ENCODE measurements at places on chromosomes 11 and 22. TPM values are rescaled to one million over a fixed set of nuclear protein-coding genes. Genes with fewer than 3 reads are reported as not detected.

Gene RCN1
- total RNA-seq, result 24.0 TPM

Gene SLC22A12
- not detected for total RNA-seq

DNA sequence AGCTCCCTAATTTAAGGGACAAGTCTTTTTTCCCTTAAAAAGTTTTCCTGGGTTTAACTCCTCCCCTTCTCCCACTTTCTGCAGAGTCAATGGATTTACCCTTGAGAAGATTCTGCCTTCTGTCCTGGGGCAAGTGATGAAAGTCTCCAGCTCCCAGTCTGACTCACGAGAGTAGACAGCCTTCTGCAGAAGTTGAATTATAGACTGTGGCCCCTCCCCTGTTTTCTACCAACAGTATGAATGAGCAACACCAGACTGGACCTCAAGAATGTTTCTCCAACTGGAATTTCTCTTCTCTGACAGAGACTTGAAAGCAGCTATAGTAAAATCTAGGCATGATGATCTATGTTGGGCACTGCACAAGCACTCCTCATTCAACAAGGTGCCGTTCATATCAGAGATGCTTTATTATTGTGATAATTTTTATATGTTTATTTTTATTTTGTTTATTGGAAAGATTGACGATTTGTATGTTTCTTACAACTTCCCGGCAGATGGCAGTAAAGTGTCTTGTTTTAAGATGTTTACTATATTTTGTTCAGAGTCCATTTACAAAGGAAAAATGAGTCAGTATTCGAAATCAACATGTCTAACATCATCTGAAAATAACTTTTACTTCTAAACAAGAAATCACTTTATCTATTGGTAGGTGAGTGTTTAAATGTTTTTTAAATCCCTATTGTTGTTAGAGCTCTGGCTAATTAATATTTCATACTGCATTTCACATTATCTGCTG, 56.6 kb downstream of the LMO2 start:
- DNase-seq, result no peak

- no peak for DNase-seq
Measured at GRCh38 chr11:118079491-118079890, 2.6 kb downstream of the TMPRSS4 start.

DNA sequence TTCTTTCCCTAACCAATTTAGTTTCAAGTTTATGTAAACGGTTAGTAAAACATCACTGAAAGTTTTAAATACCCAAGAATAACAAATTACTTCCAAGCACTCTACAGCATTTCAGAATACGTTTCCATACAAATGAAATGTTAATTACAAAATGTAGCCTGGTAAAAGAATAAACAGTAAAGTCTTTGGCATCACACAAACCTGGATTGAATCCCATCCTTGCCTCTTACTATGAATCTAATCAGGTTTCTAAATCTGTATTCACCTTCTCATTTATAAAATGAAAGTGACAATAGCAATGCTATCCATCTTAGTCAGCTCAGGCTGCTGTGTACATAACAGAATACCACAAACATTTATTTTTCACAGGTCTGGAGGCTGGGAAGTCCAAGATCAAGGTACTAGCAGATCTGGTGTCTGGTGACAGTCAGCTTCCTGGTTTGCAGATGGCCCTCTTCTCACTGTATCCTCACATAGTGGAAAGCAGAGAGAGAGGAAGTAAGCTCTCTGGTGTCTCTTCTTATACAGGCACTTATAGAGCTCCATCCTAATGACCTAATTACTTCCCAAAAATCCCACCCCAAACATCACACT, 19.2 kb downstream of the FAM168A start:
- DNase-seq, result no peak

- DNase-seq, result no peak
Measured at GRCh38 chr11:65211293-65212105, 29.8 kb downstream of the CAPN1 start.

DNA sequence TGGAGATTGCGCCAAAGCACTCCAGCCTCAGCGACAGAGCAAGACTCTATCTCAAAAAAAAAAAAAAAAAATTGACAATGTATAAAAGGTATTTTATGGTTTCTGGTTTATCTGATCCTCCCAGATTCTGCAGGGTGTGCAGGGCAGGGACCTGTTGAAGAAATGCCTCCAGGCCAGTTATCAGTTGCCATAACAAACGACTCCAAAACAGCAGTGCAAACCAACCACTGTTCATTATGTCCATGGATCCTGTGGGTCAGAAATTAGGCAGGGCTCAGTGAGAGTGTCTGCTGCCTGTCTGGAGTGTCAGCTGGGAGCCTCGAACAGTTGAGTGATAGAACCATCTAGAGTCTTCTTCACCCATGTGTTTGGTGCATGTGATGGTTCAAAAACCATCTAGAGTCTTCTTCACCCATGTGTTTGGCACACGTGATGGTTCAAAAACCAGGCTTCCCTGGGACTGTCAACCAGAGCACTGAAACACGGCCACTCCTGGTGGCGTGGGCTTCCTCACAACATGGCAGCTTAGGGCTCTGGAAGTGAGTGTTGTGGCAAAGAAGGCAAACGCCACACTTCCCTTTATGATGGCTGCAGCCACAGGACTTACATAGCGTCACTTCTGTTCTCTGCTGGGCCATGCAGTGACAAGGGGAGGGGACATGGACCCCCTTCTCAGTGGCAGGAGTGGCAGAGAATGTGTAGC, 115.1 kb upstream of the CRYBB3 start:
- no peak for DNase-seq

- DNase-seq, result no peak
Measured at GRCh38 chr11:117146521-117146920, 2.4 kb downstream of the PAFAH1B2 start.

DNA sequence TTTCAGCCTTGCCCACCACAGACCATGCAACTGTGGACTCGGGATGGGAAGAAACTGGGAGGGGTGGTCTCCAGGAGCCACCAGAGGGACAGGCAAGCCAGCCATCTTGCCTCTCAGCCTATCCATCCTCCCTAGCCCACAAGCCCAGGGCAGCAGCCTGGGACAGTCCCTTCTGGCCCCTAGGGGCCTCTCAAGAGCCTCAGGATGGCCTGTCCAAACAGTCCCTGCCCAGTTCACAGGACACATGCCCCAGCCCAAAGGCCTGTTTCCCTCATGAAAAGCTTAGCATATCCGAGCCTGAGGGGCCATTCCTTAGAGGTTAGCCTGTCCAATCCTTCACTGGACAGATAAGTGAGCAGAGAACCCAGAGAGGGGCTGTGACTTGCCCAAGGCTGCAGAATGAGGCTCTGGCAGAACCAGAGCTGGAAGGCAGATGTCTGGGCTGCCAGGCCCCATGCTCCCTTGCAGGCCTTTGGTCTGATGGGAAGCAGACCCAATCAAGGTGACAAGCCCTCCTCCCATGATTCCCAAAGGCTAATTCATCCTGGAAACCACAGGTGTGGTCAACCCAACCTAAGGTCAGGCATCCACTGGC, 28.2 kb downstream of the LRRC10B start:
- DNase-seq, result no peak

GRCh38 chr11:67308031-67308866, 4.9 kb downstream of the SSH3 start:
- DNase-seq, result no peak

- DNase-seq, result no peak
Measured at GRCh38 chr11:56977314-56977713, 11.4 kb upstream of the OR5AK2 start.

DNA sequence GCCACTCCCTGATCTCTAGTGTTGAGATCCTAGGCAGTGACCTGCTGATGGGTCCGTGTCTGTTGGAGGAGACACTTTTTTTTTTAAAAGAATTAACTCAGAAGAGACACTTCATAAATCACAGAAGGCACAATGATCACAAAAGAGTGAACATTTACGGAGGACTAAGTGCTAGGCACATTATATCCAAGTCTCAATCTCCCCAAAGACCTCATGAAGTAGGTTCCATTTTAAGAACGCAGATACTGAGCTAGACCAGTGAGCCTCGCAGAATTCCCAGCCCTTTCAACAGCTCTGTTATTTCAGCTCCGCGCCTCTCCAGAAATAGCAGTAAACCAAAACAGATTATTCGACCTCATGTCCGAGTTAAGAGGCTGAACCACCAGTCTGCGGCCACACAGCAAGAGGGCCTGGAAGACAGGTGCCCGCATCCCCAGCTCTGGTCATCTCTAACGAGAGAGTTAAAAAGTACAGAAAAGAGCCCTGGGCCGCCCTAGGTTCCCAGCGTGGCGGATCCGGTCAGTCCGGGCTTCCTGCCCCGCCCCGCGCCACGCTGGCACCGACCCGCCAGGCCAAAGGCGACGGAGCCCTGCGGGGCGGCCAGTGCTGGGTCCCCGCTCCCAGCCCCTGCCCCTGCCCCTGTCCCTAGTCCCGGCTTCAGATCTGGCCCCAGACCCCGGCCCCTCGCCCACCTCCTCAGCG, 612 bp downstream of the XBP1 start:
- peak; percentile 63 for DNase-seq

- DNase-seq, result peak; percentile 68
Measured at GRCh38 chr22:50274311-50274710, 4.1 kb upstream of the MAPK11 start.

DNA sequence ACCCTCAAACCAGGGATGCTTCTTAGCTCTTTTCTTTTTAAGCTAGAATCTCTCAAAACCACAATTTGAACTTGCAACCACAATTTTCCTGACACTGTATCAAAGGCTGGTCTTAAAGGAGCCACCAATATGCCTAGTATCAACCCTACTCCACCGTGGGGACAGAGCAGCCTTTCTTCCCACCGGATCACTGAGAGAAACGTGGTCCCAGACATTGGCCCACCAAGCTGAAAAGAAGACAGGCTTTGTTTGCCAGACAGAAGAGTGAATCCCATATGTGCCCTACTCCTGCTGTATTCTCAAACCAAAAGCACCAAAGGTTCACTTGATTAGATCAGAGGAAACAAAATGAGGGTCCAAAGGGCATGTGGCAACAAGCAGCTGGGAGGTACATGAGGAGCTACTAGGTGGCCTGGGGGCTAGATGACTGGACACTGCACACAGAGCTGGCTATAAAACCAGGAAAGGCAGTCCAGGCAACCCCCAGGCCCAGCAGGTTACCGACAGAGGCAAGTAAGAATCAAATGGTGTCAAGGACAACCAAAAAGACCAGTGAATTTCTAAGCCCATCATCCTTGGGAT, 3.6 kb upstream of the VWCE start:
- DNase-seq, result no peak

Gene SCGB1D2
- not detected for total RNA-seq

- DNase-seq, result no peak
Measured at GRCh38 chr11:122813894-122814270, 24.4 kb upstream of the CRTAM start.

Gene ZBTB16
- total RNA-seq, result 85.4 TPM

DNA sequence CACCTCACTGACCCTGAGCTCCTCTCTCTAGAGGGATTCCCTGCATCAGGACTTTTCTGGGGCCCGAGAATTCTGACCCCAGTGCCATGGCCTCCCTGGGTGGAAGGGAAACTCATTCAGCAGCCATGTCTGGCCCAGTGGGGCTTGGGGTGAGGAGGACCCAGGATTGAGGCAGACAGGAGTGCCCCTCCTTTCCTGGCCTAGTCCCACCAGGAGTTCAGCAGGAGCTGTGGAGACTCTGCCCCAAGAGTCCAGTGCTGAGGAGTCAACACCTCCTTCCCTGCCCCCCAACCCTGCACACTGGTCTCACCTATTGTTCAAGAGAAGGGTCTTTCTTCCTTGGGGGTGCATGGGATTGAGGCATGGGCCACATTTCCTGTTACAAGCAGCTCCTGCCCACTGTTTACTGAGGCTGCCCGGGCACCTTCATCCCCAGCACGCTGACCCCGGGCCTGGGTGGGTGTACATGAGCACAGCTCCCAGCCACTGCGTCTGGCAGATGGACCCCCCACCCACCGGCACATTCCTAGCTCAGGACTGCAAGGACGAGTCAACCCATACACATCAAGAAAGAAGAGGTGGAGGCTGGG, 33.9 kb downstream of the ALX4 start:
- no peak for DNase-seq

GRCh38 chr11:129224538-129224937, 32.4 kb upstream of the ARHGAP32 start:
- DNase-seq, result no peak

Gene GGTLC2
- total RNA-seq, result not detected

DNA sequence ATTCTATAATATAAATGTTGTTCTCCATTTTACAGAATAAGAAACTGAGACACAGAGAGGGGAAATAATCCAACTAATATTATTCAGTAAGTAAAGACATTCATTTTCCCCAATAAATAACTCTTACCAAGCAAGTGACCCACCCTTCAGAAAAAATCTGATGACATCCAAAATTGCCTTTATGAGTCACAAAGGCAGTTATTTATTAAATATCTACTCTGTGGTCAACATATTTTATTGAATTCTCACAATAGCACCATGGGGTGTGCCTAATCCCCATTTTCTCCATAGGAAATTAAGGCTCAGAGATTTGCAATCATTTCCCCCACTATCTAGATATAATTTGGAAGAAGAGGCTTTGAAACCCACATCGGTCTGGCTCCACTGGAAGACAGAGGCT, 161.5 kb upstream of the ISX start:
- DNase-seq, result no peak

- DNase-seq, result no peak
Measured at GRCh38 chr11:117185736-117186430, 7.3 kb downstream of the SIDT2 start.

Data from mucosa of gallbladder (tissue), 1 donor.